ENCODE measurements at places on chromosomes 3 and 15.

GRCh38 chr15:99057020-99057419, 47.9 kb upstream of the SYNM start:
- DNase-seq: no peak

DNA sequence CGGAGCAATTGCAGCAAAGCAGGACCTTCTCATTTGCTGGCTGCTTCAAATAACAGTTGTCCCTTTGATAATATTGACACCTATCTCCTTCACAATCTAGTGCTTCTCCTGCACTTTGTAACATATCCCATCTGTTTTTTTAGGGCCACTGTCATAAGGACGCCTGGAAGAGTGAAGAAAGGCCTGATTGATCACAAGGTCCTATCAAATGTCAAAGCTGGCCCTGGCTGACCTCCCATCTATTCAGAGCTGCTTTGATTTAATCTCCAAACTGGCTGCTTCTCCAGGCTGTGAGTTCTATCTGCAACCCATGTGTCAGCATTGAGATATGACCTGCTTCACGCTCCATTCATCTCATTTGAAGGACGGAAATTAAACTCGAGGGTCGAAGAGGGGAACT, 601.2 kb upstream of the KCNMB2 start:
- DNase-seq: peak; percentile 67

DNA sequence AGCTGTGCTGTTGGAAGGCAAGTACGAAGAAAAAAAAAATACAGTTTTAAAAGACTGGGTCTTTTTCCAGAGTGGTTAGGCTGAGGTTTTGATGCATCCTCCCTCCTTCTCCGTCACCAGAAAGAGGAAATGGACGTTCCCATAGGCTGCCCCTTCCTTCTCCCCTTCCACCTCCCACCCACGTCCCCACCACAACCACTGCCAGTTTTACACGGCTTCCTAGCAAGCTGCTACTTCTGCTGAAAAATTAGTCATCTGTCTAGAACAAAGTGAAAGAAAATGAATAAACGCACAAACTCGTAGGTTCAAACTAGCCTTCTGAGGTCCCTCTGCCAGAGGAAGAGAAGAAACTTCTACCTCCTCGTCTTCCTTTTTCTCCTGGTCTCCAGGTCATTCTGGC, 71.6 kb upstream of the RPL35A start:
- DNase-seq: no peak

GRCh38 chr3:15646851-15647511, 45.4 kb downstream of the BTD start:
- no peak for DNase-seq

- no peak for DNase-seq
Measured at GRCh38 chr3:125035217-125035616, 20.6 kb downstream of the HEG1 start.

Data from NCI-H1436 (cell line).